Suprapubic skin (tissue), 4 donors: ENCODE measurements at places on chromosomes 7 and 10. TPM values are rescaled to one million over a fixed set of nuclear protein-coding genes. Genes with fewer than 3 reads are reported as not detected.

- no peak for DNase-seq
Observed at GRCh38 chr7:50138101-50138500, 45.1 kb upstream of the ZPBP start.

GRCh38 chr10:15049533-15049932 is 5.8 kb downstream of the OLAH start:
- DNase-seq, result no peak

DNA sequence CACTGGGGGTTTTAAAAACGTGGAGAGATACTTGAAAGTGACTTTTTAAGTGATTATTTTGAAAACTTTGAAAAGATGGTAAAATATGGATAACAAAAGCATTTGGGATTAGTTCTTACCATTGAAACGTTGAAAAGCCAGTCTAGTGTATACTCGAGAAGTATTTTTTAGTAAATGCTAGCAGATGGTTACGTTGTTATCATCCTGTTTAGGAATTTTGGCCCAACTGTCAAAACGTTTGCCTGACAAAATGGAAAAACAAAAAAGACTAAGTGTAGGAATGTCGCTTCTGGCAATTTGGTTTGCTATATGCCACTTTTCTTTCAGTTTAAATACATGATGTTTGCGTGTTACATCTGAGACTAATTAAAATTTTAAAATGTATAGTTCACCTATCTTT is 1.2 kb downstream of the RBM33 start:
- DNase-seq, result no peak

- no peak for DNase-seq
Observed at GRCh38 chr10:104577861-104578521, 63.1 kb upstream of the SORCS3 start.

- no peak for DNase-seq
Observed at GRCh38 chr7:144470078-144470477, 66.6 kb upstream of the NOBOX start.

DNA sequence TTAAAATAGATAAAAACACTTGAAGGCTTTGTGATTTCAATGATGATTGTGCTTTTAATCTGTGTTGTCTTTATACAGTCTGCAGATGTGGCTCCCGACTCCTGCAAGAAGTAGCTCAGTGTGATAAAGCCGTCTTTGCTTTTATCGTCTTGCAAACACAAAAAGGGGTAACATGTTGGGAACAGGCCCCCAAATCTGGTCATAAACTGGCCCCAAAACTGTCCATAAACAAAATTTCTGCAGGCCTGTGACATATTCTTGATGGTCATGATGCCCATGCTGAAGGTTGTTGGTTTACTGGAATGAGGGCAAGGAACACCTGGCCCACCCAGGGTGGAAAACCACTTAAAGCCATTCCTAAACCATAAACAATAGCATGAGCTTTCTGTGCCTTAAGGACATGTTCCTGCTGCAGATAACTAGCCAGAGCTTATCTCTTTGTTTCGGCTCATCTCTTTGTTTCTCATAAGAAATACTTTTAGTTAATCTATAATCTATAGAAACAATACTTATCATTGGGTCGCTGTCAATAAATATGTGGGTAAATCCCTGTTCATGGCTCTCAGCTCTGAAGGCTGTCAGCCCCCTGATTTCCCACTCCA is 14.8 kb upstream of the ZNF485 start:
- DNase-seq, result no peak

DNA sequence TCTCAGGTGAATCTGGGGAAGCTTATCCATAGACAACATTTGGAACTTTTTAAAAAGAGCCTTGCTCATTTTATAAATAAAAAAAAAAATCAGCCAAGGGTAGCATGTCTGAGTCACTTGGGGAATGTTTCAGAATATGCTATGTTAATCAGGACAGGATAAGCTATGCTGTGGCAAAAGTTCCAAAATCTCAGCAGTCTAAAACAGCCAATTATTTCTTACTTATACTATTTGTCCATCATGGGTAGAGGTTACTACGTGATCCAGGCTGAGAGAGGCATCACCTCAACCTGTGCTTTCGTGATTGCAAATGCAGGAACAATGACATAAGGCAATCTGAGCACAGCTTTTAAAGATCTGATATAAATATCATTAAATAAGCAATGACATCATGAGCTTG is 6.5 kb downstream of the SLC13A1 start:
- DNase-seq, result no peak

DNA sequence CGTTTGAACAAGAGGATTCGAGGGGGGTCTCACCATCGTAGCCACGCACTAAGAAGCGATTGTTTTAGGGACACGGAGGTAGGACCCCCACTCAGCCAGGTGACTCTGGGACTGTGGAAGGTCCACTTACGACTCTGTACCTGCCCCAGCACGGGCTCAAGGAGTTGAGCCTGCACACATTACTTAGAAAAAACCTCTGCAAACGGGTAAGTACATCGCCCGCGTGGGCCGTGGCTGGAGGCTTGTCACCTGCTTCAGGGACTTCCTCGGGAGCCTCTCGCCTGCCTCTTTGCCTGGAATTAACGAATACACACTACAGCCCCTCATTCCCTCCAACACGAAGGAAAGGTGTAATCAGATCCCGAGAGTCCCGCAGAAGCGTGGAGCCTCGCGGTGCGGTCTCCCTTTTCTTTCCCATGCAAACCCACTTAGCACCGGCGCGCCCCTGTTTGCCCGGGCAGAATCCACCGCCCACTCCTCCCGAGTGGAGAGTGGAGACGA is 826 bp downstream of the PODXL start:
- no peak for DNase-seq

Gene PNLIPRP1
- total RNA-seq, result not detected

DNA sequence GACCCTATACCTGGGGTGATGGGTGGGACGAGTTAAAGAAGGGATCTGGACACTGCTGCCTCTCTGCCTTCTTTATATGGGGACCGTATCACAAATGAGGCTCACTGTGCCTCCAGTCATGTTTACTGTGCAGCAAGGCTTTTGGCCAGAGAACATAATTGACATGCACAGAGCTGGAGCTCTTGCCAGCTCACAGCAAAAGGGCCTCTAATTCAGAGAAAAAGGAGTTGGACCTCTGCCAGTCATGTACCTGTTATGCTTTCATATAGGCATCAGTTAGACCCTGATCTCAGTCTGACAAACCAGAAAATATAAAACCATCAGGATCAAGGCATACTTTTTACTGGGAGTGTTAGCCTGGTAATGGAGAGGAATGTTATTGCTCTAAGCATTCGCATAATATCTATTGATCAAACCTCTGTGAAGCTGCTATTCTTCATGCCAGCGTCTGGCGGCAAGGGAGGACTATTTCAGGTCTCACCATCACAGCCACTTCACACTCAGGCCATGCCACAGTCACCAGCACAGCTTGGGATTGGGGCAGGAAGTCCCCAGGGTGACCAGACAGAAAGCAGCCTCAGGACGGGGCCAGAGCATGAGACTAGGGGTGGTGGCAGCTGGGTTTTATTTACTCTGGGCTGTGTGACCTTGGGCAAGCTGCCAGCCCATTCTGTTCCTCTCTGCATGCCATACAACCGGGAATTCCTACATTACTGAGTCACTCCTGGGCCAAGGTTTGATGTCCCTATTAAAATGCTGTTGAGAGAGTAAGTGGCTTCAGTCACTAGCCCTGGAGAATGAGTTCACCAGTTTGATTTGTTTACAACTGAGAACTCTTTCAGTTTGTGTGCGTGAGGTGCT is 90.1 kb downstream of the NPSR1 start:
- no peak for DNase-seq

Gene CRYGN
- not detected for total RNA-seq

Gene CYP17A1
- not detected for total RNA-seq

Gene STEAP1
- 6.0 TPM for total RNA-seq

Gene TFAM
- 16.6 TPM for total RNA-seq

Gene ASZ1
- not detected for total RNA-seq

DNA sequence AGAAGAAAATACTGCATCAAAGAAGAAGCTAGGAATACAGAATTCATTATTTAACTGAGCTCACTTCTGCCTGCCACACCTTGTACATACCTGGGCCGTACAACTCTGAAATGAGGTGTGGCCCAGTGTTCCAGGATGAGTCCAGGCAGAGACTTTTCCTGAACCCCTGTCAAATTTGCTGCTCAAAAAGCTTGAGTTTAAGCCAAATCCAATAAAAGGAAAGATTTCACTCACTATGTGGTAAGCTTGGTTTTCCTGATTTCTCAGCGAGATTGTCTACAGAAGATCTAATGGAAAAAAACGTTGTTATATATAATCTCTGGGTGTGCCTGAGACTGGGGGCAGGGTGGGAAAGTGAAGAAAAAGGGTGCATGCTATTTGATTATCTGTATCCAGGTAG is 72.1 kb upstream of the EGFR start:
- DNase-seq, result no peak

- DNase-seq, result no peak
Observed at GRCh38 chr7:141071260-141071854, 2.5 kb upstream of the TMEM178B start.

DNA sequence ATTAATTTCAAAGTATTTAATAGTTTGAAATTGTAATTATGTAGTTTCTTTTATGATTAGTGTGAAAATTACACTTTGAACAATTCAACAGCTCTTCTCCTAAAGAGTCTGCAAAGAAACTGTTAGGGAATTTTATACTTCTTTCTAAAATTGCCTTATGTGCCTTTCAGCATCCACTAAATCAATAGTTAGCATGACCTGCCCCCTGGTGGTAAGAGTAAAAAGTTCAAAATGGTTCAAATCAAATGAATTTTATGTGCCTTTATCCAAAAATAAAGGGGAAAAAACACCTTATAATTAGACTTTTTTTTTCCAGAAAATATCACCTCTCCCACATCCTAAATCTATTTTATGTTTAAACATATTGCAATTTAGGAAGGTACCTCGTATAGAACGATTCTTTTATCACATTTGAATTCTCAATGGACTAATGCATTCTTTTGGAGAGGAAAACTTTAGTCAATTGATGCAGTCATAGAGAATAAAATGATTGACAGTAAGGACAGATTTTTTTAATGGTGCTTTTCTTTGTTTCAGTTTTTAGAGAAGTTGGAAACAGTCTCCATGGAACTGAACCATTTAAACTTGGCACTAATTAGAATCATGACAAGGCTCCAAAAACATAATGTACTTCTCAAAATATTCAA is 163.7 kb downstream of the SEMA3D start:
- DNase-seq, result no peak

- no peak for DNase-seq
Observed at GRCh38 chr7:128790315-128791041, 1.3 kb upstream of the CCDC136 start.

Gene HMX3
- total RNA-seq, result not detected

- no peak for DNase-seq
Observed at GRCh38 chr7:29239638-29240037, 45.1 kb downstream of the CHN2 start.

- DNase-seq, result no peak
Observed at GRCh38 chr10:131859341-131860020, 41.3 kb upstream of the PPP2R2D start.

Gene HOXA1
- 4.0 TPM for total RNA-seq

Gene FAM13C
- total RNA-seq, result 8.5 TPM

- no peak for DNase-seq
Observed at GRCh38 chr7:141220263-141220880, 146.5 kb downstream of the TMEM178B start.

DNA sequence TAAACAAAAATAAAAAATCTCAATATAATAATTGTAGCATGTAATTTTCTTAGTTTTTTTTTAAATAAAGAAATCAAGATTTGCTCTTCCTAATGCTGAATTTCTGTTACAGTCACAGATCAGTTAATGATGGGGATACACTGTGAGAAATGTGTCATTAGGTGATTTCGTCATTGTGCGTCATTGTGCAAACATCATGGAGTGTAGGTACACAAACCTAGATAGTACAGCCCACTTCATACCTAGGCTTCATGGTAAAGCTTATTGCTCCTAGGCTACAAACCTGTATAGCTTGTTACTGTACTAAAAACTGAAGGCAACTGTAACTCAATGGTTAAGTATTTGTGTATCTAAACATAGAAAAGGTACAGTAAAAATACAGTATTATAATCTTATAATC is 74.4 kb upstream of the LSM8 start:
- DNase-seq, result no peak

DNA sequence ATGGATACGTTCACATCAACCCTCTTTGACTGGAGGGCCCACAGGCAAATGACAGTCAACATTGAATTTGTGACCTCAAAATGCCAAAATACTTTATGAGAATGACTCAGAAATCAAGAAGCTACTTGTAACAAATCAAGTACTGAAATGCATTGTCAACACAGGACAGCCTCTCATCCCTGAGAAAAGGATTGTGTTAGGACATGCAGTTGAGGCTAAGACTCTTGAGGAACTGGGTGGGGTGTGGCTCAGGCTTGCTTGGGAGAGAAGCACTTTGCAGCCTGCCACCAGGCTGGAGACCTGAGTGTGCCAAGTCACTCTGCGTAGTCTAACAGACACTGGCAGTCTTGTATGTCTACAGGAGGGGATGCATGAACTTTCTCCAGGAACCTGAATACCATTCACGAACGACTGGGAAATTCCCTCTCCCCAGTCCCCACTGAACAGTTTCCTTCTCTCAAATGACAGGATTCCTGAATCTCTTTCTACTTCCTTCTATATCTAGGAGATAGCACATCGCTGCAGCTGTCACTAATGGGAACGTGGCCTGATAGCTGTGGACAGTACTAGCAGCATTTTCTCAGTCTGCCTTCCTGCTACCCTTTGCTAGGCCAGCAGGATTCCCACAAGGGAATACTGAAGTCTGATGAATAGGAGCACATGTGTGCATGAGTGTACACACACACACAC is 3.3 kb upstream of the SMO start:
- DNase-seq, result no peak

GRCh38 chr10:78852466-78853240 is 216.1 kb upstream of the ZMIZ1 start:
- no peak for DNase-seq

- no peak for DNase-seq
Observed at GRCh38 chr7:116399819-116400218, 99.7 kb upstream of the CAV2 start.

Gene EBF3
- 1.4 TPM for total RNA-seq

Gene MRC1
- 7.0 TPM for total RNA-seq

Gene SLC29A3
- 1.3 TPM for total RNA-seq

DNA sequence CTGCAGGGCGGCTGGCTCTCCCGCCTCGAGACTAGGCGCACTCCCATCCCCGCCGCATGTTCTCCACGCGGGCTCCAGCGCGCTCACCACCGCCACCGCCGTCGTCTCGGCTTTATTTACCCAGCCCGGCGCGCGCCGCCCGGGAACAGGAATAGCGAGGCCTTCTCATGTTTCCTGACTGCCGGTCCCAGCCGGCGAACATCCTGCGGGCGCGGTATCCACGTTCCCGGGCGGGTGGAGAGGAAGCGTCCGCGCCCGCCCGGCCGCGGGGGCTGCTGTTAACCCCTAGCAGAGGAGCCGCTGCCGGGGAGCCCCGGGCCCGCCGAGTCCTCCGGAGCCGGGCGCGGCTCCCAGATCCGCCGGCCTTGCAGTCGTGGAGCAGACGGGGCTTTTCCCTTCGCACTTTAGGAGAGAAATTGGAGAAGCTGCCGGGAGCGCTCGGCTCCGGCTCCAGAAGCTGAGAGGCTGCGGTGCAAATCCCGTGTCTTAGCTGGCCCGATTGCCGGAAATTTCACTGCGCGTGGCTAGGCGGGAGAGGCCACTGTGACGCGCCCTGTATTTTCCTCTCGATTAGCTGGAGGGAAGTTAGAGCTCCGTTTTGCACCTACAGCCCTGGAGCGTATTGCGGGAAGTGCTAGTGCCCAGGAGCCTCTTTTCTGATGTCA is at the start of gene MKX:
Gene MKX, minus strand, starts transcription at position 88 of the 665 bp plus-strand sequence. CDS start 2,404 bp downstream, outside the sequence.
- DNase-seq, result no peak
